LNCaP clone FGC (cell line): ENCODE measurements at places on chromosomes 4 and X.
A peak's percentile ranks its signal among the peaks of the same experiment; 100 is the strongest.

DNA sequence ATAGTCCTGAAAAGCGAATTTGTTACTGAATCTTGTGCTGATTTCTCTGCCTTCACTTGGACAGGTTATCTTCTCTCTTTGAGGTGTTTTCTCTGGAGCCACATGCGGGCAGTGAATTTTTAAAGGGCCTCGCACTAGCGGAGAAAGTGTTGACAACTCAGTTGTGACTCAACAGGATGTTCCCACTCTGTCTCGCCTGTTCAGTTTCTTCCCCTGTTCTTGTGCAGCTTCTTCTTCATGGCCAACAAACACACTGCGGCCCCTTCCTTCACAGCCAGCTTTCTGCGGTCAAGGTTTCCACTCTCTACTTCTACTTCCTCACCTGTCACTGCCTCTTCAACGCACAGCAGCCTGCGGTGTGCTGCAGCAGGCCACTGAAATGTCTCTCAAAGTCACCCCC, 1.1 kb upstream of the SHROOM4 start:
- DNase-seq: no peak

GRCh38 chrX:145393702-145394235, 146.5 kb downstream of the SPANXN1 start:
- no peak for DNase-seq

DNA sequence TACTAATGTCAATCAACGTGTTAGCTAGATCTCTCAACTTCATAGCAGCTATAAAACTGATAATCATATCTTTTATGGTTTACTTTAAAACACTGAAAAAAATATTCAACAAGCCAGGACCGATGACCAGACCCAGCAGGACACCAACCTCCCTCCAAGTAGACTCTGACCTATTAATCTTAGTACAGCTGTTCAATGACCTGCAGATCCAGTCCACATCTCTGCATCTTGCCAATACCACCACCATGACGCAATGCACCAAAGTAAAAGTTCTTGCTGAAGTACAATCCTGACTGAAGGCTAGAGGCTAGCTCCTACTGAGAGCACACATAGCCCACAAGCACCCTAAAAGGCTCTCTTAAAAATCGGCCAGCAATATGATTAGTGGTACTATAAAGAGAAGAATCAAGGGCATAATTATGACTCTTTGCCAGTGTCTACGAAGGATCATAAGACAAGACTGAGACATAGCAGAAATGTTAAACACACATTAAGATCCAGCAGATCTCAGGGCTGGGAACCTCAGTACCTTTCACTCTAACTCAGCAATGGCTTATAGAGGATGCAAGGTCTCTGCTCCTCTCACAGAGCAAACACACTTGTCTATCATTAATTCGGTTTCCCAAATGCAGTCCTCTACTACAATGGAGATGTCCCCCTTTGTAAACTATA, 7.6 kb downstream of the MED14 start:
- no peak for DNase-seq

GRCh38 chrX:40579900-40580536, 752 bp upstream of the ATP6AP2 start:
- DNase-seq: no peak

DNA sequence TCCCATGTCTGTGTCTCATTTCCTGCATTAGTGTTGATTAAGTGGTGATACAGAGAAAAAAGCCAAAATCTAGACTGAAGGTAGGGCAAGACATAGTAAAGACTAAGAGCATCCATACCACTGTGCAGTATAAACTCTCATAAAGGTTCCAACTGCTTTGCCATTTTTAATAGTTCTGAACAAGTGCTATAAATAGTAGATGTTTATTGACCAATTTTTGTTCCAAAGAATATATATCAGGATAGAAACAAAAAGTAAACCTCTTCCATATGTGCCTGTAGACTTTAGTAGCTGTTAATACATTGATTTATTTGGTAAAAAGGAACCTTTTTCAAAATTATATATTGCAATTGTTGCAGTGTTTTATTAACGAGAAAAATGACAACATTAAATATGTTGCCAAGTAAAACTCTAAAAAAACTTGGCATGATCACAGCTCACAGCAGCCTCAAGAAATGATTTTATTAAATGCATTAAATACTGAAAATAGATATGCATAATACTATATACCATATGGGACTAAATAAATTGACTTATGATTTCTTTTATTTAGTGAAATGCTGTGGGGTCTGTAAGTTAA, 22.3 kb upstream of the AASDH start:
- peak; percentile 26 for DNase-seq

GRCh38 chr4:3299122-3299975, 6.5 kb downstream of the RGS12 start:
- DNase-seq: no peak

DNA sequence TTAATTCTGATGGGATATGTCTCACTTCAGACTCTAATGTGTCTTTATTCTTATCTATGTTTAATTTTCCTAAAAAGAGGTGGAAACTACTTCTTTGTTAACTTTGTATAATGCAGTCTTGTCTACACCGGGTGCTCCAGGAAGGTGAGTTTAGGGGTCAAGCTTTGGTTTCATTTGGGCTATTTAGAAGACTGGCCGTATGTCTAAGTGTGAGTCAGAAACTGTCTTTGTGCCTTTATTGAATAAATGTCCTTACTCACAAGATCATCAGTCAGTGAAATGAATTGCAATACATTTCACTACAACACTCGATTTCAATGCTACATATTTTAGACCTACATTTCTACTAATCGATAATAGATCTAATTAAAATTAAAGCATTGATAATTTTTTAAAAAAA, 56.2 kb downstream of the PROM1 start:
- no peak for DNase-seq

- no peak for DNase-seq
Observed at GRCh38 chrX:70755850-70756249, 152.7 kb downstream of the TEX11 start.

DNA sequence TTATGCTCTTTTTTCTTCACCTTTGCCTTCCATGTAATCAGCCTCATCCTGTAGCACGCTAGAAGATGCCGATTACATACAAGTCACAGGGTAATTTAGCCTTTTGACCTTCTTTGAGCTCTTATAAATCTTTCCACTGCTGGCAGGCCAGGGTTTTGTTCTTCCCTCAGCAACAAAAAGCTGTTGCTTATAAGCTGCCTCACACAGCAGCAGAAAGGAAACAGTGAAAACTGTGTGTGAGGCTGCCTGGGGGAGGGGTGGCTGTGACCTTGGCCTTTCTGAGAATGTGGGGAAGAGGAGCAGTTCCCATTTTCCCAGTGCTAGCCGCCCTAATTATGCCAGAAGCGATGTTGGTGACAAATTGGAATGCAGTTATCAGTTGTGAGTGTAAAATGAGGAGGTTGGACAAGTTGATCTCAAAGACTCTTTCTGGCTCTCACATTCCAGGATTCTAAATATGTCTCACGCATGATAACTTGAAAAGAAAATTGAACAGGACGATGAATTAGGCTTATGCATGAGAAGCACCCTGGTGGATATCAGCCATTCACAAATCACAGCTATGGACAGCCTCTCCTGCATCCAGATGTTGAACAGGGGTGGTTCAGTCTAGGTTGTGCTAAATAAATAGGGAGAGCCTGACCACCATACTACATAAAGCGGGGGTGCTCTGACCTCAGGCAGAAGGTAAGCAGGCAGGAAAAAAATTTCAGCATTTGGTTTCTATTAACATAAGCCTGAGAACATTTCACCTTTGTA, 25.7 kb downstream of the SLITRK2 start:
- DNase-seq: no peak

- no peak for DNase-seq
Observed at GRCh38 chr4:188701952-188702351, 562.7 kb downstream of the TRIML1 start.

GRCh38 chrX:13258052-13258444, 61.8 kb downstream of the ATXN3L start:
- no peak for DNase-seq

DNA sequence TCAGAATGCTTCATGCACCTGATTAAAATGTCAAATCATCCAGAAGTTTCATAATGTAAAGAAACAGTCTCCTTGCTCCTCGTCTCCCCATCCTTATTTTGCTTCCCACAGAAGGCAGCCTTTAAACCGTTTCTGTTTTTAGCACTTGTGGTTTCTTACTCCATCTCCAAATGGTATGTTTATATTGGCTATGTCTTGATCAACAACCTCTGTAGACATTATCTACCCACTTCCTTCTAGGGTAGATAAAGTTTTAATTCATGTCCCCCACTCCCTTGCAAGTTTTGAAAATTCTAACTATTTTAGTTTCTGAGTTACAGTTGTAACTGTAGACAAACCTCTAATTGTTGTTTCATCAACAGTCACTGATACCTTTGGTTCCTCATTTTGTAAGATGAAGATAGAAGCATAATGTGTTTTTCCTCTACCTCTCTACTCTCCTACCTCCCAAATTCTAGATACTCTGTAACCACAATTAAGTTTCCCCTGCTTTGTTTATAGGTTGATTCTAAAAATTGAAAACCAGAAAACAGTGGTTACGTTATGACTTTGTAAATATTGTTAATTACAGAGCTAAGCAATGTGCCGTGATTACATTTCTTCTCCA, 291.7 kb upstream of the GATB start:
- no peak for DNase-seq

GRCh38 chr4:12966726-12967125, 517.4 kb downstream of the RAB28 start:
- no peak for DNase-seq

GRCh38 chr4:98522636-98523395, 135.6 kb downstream of the TSPAN5 start:
- no peak for DNase-seq

GRCh38 chr4:126346654-126347053, 1031.9 kb downstream of the FAT4 start:
- no peak for DNase-seq
